HL-60 (cell line): ENCODE measurements at places on chromosomes 5 and 9.

DNA sequence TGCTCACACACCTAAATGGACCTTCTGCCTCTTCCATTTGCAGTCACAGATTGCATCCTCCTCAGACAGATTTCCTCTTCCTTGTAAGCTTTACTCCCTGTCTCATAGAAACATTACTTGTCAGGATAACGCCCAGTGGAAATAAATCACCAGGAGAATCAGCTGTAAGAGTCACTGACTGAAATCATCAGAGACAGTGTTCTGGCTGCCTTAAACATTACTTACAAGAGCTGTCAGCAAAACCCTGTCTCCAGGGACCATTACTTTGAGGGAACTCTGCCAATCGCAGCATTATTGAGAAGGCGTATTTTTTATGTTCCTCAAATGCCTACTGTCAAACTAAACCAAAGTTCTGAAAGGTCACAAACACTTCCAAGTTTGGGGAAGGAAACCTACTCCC, 5.9 kb downstream of the DPYSL3 start:
- no peak for DNase-seq

DNA sequence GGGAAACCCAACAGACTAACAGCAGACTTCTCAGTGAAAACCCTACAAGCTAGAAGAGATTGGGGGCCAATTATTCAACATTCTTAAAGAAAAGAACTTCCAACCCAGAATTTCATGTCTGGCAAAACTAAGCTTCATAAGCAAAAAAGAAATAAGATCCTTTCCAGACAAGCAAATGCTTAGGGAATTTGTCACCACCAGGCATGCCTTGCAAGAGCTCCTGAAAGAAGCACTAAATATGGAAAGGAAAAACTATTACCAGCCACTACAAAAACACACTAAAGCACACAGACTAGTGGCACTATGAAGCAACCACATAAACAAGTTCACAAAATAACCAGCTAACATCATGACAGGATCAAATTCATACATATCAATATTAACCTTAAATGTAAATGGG, 131.1 kb downstream of the OR2K2 start:
- no peak for DNase-seq

DNA sequence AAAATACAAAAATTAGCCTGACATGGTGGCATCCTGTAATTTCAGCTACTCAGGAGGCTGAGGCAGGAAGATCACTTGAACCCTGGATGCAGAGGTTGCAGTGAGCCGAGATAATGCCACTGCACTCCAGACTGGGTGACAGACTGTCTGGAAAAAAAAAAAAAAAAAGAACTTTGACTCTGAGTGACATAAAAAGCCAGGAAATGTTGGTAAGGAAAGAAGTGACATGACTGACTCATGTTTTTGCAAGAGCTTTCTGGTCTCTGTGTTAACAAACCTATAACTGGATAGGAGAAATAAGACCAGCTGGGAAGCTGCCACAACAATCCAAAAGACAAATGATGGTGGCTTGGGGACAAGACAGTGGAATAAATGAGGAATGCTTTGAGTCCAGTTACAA, 272.1 kb downstream of the HINT1 start:
- no peak for DNase-seq

- peak; percentile 55 for DNase-seq
Measured at GRCh38 chr5:35313291-35313690, 83.0 kb upstream of the PRLR start.

- no peak for DNase-seq
Measured at GRCh38 chr5:67182301-67182790, 14.3 kb downstream of the CD180 start.

- DNase-seq = no peak
Measured at GRCh38 chr5:103034662-103035392, 85.1 kb downstream of the GIN1 start.

DNA sequence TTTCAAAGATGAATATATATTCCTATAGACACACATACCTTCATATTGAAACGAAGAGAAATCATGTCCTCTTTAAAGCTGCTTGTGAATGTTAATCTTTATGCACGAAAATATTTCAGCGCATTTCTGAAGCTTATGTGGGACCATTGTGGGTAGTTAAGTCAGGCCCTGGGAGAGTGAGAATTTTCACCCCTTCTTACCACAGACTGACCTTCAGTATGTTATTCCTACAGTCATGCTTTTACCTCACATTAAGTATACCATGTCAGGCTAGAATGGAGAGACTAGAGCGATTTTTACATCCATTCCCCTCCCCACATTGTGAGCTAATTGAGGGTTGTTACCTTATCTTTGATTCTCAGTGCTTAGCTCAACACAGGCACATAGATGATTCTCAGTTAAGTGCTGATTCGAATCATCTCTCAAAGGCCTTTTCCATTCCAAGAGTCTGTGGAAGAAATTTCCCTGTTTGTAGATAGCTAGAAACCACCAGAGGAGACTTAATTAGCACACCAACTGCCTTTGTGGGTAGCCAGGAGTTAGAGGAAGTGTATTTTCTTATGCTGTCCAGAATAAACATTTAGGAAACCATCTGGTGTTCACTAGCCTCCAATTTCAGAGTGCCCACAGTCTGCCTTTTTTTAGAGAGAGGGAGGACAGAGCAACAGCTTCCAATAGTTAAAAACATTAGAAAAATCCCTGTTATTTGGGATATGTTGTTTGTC, 110.5 kb downstream of the MEGF10 start:
- no peak for DNase-seq

DNA sequence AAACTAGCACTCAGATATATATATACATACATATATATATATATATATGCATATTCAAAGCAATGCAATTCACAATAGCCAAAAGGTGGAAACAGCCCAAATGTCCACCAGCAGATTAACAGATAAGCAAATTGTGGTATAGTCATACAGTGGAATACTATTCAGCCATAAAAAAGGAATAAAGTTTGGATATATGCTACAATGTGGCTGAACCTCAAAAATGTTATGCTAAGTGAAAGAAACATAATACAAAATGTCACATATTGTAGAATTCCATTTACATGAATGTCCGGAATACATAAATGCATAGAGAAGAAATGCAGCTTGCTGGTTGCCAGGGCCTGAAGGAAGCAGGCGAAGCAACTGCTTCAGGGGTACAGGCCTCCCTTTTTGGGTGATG, 143.4 kb downstream of the ATPSCKMT start:
- DNase-seq = no peak

GRCh38 chr9:76827296-76828080, 63.2 kb downstream of the PCA3 start:
- DNase-seq = no peak

GRCh38 chr9:85716031-85716877, 25.5 kb downstream of the AGTPBP1 start:
- peak; percentile 42 for DNase-seq

DNA sequence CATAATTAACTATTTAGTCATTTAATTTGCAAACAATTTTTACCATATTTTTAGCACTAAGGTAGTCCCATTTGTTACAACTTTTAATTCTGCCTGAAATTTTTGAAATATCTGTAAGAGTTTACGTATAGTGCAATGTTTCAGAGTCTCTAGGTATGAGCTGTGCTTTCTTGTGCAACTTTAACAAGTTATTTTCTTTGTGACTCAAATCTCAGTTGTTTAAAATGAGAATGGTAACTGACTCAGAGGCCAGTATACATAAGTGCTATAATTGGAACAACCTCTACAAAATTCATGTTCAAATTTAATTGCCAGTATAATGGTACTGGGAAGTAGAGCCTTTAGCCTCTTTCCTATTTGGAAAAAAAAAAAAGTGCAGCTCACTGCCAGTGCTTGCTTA, 14.2 kb upstream of the ZNF883 start:
- no peak for DNase-seq

DNA sequence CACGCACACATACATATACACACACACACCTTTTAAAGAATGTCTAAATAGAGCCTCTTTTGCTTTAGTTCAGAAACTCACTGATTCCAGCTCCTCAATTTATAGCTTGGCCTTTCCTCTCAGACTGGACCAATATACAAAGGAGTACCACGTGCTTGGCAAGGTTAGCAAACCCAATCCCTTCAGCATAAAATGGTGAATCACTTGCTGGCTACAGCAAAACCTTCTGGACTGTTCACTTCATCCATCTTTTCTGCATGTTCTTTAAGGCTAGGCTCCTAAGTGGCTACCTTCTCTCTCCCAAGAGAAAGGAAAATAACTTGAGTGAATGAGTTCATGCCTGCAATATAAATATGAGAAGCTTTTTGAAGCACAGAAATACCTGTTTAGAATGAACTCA, 109.7 kb downstream of the LPAR1 start:
- no peak for DNase-seq

DNA sequence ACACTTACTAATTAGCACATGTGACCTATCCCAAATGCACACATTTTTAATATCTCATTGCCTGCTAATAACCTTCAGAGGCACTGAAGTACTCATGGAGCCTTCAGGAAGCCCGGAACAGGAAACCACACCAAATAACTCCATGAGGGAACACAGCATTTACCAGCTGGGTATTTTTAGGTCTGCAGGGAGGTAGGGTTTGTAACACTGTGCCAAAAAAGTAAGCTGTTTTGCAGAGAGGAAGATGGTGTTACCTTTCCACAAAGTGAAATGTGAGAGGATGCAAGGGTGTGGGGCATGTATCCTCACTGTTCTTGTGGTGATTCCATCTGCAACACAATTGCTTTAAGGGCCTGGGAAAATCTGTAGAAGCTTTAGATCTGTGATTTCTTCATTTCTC, 64.4 kb downstream of the NUDT12 start:
- DNase-seq = no peak

DNA sequence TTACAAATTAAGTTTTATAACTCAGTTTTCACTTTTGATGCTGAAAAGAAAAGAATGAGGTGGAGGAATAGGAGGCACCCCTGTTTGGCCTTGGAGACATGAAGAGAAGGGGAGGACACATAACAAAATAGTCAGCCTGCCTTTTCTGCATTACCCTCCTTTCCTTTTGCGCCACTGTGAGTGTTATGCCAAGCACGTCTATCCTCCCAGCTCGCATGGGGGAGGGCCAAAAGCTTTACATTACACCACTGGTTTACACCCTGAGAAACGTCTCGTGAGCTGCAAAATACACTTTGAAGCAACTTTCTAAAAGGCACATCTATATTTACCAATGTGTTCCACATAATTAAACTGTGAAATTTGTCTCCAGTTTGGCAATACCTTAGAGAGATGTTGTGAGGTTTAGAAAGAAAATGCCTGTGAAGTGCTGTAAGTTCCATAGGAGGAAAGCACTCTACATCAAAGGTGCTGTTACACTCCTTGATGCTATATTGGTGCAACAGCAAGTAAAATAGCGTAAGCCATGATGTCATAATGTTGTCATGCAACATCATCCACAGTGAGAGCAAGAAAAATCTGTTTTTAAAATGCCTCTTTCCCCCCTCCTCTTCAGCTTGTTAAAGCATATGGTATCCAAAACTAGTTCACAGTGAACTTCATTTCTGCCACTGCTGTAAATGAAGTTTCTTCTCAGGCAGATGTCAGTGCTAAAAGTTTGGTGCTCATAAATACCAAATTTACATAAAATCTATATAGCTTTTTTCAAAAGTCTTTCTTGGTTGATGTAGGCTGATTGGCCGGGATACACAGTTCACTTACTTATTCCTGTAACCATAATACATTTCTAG, 50.3 kb downstream of the CETN3 start:
- DNase-seq = no peak

GRCh38 chr5:1767524-1768282, 31.9 kb downstream of the MRPL36 start:
- no peak for DNase-seq

DNA sequence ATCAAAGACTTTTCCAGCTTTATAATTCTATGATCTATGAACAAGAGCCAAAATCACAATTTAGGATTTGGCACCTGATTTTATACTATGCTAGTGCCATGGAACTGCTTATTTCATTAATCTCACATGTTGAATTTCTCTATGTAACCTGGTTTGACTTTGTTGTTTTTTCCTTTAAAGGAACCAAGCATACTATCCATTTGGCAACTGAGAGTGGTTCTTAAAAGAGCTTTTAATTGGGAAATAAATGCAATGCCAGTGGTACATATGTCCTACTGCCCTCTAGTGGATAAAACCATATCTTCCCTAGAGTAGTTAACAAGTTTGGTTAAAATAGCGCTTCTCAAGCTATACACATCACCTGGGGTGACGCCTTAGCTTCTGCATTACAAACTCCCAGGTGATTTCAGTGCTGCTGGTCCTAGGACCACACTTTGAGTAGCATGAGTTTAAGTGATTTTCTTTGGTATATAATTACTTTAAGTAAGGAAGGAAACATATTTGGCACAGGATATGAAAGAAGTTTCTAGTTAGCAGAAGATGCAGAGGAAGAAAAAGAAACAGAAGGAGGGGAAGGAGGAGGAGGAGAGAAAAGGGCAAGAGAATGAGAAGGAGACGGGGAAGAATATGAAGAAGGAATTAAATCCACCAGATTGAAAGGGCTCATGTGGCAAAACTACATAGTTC, 56.8 kb downstream of the FGF10 start:
- no peak for DNase-seq

- no peak for DNase-seq
Measured at GRCh38 chr5:102843997-102844396, 88.9 kb downstream of the PAM start.

GRCh38 chr5:55557123-55557522, 22.4 kb upstream of the PLPP1 start:
- no peak for DNase-seq

- DNase-seq = no peak
Measured at GRCh38 chr5:14105718-14106410, 37.3 kb upstream of the TRIO start.

GRCh38 chr5:8908055-8908683, 637.7 kb downstream of the SEMA5A start:
- no peak for DNase-seq

GRCh38 chr9:77811832-77812231, 163.7 kb upstream of the GNA14 start:
- no peak for DNase-seq

DNA sequence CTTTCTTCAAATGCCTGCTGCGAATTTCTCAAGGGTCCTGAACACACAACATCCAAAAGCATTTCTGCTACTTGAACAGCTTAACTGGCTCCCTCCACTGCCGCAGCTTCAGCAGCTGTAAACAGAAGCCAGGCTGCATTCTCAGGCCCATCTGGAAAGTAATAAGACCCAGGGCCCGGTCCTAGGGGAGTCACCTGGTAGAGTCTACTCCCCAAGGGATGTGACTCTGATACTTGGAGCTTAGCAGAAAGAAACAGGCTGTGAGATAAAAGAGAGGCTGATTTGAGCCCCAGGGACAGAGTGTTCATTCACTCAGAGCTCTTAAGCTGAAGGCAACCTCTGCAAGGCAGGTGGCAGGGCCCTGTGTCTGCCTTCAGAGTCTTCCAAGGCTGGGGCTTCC, 356.8 kb downstream of the SPOCK1 start:
- DNase-seq = no peak

DNA sequence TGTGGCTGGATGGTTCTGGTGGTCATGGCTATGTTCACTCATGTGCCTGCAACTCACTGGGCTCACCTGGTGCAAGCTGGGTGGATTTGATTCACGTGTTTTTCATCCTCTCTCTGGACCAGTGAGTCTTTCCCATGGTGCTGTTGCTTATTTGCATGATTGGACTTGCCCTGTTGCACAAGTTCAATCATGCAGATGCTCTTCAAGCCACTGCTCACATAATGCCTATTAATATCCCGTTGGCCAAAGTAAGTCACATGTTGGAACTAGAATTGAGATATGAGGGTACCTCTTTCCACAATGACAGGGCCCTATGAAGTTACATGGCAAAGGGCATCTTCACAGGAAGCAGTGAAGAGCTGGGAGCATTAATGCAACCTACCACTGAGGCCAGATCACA, 26.5 kb upstream of the MROH2B start:
- DNase-seq = no peak

- DNase-seq = no peak
Measured at GRCh38 chr5:171351536-171352073, 36.0 kb upstream of the NPM1 start.

GRCh38 chr9:137049544-137050449, 3.8 kb upstream of the NPDC1 start:
- DNase-seq = no peak
